ENCODE measurements at places on chromosomes 12 and 14.

GRCh38 chr12:22626406-22626805, 1.4 kb downstream of the ETNK1 start:
- no peak for DNase-seq

- DNase-seq, result no peak
Measured at GRCh38 chr12:45827974-45828373, 98.5 kb downstream of the ARID2 start.

DNA sequence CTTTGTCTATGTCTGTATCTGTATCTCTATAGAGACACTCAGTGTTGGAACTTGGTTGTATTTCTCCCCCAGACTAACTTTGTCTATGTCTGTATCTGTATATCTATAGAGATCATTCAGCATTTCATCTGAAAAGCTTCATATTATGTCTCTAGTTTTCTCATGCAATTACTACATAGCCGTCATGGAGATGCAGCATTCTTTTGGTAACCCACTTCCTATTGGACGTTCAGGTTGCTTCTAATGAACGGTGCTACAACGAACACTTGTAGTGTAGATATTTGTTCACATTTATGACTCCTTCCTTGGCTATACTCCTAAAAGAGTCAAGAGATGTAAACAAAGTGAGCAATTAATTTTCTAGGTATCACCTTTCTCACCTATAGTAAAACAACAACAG, 81.5 kb upstream of the KCNA1 start:
- no peak for DNase-seq

DNA sequence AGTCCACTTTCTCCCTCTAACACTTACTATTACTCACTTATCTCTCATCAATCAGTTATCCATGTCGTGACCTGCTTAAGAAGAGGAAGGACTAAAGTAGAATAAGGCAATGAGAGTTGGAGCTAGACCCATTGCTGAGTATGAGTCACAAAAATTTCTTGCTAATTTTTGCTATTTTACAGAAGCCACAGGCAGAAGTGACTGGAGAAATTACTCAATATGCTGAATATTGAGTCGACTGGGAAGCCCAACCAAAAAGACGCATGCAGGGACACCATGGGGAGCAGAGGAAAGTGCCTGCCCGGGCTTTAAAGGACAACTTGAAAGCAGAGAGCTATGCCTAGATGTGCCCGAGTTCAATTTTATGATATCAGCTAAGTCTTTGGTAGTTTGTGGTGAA, 115.4 kb upstream of the FOXG1 start:
- DNase-seq, result no peak

GRCh38 chr14:76456200-76456599, 80.3 kb downstream of the ESRRB start:
- no peak for DNase-seq

DNA sequence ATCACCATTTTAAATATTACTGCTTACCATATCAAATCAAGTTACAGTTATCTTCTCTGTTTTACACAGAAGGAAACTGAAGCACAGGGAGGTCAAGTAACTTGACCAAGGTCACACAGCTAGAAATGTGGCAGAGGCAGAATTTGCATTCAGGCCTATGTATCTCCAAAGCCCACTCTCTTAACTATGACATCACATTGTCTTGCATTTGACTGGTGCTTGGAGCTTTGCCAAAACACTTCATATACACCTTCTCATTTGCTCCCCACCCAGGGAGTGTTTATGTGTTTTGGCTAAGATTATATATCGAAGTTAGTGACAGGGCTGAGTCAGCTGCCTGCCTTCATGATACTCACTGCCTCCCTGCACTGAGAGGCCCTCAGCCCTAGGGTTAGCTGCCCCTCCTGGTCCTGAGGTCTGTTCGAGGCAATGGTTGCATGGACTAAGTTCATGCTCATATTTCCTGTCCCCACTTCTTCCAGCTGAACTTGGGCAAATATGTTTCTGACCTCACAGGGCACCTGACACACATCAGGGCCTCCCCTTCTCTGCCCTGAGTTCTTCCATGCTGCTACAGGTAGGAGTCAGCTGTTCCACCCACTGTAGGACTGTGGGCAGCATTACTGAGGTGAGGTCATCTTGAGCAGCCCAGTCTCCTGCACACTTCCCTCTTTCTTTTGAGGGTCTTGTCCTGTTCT, 1.8 kb downstream of the GALNT6 start:
- peak; percentile 46 for DNase-seq

DNA sequence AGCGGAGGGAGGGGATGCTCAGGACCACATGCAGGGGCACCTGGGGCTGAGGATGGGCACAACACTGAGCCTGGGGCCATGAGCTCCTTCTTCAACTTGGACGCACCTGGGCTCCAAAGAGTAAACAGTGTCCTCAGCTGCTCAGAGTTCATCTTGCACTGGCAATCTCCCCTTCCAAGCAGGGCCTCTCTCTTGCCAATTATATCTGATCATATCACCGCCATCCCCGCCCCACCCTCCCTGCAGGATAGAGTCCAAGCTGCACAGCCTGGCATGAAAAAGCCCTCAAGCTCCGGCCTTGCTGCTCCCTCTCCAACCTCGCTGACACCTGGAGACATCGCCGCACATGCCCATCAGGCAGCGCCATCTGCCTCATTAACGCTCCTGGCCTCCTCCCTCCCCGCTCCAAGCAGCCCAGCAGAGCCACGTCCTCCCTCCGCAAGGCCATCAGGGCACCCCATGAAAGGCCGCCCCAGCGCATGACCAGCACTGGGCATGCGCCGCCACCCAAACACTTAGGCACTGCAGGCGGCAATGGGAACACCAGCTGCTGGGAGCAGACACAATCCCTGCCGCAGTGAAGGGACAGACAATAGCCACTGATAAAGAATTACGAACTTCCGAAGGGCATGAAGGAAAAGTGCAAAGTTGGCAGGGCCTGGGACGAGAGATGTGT, 88.8 kb downstream of the CHGA start:
- DNase-seq, result no peak

DNA sequence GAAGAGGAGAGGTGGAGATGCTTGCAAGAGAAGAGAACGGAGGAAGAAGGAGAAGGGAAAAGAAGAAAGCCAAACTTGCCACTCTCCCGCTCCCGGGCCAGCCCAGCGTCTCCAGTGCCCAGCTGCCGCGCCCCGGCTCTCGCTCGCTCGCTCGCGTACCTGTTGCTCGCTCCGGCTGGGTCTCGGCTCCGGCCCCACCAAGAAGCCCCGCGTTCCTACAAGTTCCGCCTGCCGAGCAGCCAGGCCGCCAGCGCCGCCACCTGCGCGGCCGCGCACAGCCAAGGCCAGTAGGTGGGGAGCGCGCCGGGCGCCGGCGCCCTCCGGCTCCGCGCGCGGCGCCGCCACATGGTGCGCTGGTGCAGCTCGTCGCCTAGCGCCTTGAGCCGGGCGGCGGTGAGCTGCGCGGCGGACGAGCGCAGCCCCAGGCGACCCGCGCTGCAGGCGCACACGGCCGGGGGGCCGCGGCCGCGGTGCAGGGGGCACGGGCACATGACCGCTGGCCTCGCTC, 370 bp downstream of the HRK start:
- peak; percentile 57 for DNase-seq

DNA sequence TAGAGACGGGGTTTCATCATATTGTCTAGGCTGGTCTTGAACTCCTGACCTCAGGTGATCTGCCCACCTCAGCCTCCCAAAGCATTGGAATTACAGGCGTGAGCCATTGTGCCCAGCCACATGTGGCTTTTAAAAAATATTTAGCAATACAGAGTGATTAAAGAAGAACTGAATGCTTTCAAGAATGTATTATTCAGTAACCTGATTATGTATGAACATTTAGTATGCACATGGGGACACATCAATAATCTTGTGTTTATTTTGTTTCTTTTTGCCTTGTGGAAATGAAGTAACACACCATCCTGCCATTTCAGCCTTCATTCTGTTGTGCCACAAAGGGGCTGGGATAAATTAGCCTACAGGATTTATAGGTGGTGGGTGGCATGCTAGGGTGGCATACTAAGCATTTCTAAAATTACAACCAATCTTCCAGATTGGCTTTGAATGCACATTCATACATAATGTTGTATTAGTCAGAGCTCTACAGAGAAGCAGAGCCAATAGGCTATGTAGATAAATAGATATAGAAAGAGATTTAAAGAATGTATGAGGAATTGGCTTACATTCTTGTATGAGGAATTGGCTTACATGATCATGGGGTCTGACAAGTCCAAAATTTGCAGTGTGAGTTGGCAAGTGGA, 25.5 kb upstream of the TXNRD1 start:
- no peak for DNase-seq

DNA sequence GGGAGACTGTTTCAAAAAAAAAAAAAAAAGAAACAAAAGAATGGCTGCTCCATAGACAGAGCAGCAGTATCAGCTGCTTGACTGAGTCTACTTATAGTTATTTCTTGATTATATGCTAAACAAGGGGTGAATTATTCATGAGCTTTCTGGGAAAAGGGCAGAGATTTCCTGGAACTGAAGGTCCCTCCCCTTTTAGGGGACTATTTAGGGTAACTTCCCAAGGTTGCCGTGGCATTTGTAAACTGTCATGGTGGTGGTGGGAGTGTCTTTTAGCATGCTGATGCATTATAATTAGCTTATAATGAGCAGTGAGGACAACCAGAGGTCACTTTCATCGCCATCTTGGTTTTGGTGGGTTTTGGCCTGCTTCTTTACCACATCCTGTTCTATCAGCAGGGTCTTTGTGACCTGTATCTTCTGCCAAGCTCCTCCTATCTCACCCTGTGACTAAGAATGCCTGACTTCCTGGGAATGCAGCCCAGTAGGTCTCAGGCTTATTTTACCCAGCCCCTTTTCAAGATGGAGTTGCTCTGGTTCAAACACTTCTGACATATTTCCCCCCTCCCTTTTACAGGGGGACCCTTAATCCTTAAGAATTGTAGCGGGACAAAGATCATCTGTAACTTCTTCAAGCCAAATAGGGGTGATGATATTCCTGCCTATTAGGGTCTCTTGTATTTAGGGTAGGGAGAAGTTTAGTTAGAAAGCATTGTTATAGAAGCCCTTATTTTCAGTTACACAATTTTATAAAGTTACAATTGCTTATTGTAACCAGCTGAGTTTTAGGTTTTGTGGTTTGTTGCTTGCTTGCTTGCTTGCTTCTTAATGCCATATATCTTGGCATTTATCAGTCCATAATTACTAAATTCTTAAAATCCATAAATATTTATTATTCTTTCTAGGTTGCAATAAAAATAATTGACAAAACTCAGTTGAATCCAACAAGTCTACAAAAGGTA, 42.5 kb downstream of the MARK3 start:
- DNase-seq, result no peak

- DNase-seq, result no peak
Measured at GRCh38 chr12:39905152-39905551, 200.7 kb downstream of the SLC2A13 start.

DNA sequence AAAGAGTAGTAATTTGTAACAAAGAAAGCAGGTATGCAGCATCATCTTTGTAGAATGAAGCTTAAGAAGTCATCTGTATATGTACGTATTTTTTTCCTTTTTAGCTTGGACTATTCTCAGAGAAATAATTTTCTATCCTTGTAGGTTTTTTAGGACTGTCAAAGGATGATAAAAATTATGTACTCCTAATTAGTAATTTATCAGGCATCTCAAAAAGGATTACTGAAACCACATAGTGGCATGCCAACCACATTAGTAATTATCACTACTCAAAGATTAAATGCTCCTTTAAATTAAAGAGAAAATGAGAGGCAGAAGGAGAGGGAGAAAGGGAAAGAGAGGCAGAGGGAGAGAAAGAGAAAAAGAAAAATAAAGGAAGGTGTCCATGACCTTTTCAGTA, 17.3 kb downstream of the TTC8 start:
- no peak for DNase-seq

- DNase-seq, result no peak
Measured at GRCh38 chr12:83168751-83169150, 482.0 kb downstream of the TMTC2 start.

DNA sequence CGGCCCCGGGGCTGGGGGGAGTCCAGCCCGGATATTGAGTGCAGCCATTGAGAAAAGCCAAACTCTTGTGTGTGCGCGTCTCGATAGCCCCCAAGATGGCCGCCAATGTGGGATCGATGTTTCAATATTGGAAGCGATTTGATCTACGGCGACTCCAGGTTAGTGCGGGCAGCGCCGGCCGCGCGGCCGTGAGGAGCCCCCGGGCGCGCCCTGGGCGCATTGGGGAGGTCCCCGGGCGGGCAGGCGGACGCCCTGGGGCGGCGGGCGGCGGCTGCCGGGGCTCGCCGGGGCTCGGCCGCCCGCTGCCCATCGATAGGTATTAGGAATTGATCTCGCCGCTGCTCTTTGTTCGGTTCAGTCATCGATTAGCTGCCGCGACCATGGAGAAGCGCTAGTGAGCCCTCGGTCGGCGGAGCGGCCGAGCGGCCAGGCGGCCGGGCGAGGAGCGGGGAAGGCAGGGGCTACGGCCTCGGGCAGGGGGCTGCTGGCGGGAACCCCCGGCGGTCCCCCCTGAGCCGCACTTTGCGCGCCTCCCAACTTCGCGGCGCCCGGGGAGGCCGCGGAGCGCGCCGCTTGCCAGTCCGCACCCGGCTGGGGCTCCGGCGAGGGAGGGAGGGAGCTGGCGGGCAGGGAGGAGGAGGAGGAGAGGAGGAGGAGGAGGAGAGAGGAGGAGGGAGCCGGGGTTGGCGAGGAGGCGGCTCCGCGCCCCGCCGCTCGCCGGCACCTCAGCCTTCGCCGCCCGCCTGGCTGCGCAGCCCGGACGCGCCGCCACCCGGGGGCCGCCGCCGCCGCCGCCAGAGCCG, 113.9 kb upstream of the MYL2 start:
- DNase-seq, result no peak

- DNase-seq, result peak; percentile 85
Measured at GRCh38 chr12:57243521-57244311, 7.3 kb downstream of the STAC3 start.

DNA sequence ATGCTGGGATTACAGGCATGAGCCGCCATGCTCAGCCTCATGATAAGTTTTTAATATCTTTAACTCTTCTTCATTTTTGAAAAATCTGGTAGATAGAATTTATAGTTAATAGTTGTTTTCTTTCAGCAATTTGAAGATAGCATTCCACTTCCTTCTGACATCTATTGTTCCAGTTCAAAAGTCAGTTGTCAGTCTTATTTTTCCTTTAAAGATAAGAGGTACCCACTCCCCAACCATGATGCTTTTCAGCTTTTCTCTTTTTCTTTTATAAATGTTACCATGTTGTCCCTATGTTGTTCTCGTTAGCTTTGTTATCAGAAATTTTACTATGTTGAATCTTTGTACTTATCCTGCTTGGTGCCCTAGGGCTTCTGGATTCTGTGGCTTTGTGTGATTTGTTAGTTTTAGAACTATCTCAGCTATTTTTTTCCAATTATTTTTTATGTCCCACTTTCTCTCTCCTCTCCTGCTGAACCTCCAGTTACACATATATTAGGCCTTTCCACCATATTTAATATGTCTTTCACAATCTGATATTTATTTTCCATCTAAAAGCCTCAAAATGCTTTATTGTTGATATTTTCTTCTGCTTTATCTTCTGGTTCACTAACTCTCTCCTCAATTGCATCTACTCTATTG, 181.6 kb upstream of the FOXN3 start:
- DNase-seq, result no peak

DNA sequence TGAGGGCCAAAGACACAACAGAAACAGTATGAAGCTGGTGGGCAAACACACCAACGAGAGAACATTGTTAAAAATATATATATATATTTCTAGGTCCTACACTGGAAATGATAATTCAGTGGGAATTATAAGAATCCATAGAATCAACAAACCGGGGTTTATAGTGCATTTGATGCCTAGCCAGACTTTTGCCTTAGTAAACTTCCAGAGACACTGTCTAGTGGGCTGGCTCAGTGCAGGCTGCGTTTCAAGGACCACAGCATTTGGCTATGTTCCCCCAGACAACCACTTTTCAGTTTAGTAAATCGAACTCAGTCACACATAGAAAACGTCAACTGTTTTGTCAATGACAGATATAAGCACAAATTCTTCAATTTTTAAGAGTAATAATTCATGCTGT, 41.9 kb downstream of the SLC38A4 start:
- DNase-seq, result no peak

- DNase-seq, result no peak
Measured at GRCh38 chr12:46744283-46744682, 81.5 kb downstream of the SLC38A4 start.
